ENCODE measurements at places on chromosomes 6 and 20.

GRCh38 chr6:169990095-169991030, 238.9 kb downstream of the ERMARD start:
- peak; percentile 73 for DNase-seq

- peak; percentile 30 for DNase-seq
Observed at GRCh38 chr6:167799033-167799821, 27.5 kb upstream of the AFDN start.

DNA sequence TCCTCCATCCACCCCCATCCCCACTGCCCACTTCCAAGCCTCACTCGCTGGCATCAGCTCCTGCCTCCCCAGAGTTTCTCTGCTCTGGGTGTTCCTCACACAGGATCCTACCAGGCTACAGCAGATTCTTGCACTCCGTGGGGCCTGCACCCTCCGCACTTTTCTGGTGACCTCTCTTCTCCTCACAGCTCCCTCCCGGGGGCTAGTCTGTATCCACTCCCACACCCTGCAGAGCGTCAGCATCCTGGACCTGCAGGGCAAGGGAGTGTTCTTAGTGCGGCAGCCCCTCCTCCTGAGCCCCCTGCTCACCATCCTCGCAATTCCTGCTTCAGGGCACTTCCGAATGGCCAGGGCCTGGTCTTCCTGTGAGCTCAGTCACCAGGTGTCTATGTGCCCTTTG, 224.2 kb downstream of the DLL1 start:
- no peak for DNase-seq

- DNase-seq, result no peak
Observed at GRCh38 chr20:46724343-46724959, 15.0 kb downstream of the SLC2A10 start.
